ENCODE measurements at places on chromosomes 7 and 10.

DNA sequence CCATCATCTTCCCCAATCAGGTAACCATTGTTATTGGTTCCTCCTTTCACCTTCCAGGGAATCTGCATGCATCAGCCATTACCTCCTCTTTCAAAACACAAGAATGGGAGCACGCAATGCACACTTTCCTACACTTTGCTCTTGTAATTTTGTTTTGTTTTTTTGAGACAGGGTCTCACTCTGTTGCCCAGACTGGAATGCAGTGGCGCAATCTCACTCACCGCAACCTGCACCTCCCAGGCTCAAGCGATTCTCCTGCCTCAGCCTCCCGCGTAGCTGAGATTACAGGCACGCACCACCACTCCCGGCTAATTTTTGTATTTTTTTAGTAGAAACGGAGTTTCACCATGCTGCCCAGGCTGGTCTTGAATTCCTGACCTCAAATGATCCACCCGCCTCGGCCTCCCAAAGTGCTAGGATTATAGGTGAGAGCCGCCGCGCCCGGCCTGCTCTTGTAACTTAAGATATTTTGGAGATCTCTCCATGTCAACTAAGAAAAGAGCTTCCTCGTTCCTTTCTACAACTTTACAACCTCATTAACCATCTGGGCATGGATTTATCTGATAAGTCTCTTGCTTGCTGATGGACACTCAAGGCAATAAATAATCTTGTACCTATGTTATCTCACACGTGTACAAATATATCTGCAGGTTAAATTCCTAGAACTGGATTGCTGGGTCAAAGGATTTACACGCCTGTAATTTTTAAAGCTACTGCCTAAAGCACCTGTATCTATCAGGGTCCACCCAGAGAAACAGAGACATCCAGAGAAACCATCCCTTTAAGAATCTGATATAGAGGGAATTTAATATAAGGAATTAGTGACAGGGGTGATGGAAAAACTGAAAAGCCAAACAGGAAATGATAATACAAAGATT lies 4.2 kb downstream of the CYTH3 start:
- DNase-seq = peak; percentile 61

- no peak for DNase-seq
Observed at GRCh38 chr10:33524966-33525365, 190.5 kb upstream of the NRP1 start.

- DNase-seq = no peak
Observed at GRCh38 chr10:48525113-48525512, 79.8 kb downstream of the ARHGAP22 start.

GRCh38 chr7:91957823-91958222 lies 17.2 kb downstream of the AKAP9 start:
- no peak for DNase-seq

DNA sequence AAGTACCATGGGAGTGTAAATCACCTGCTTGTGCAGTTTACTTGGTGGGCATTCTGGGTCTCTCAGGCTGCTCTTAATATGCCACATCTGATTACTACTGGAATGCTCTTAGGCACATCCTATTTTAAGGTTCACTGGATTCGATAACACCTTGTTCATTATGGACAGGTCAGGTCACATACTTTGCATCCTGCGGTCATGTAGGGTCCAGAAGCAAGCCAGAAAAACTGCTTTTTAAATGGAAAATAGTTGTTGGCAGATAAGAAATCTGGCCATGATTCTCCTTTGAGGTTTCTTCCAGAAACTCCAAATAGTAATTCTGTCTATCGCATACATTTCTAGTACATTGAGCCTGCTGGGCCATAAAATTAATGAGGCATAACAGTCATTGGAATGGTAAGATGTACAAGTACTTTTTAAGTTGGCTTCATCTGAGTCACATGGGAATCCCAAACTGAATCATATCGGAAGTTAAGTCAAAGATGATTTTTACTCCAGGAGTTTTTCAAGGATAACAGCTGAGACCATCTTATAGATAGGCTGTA lies 371.9 kb downstream of the LRRTM3 start:
- DNase-seq = peak; percentile 8

DNA sequence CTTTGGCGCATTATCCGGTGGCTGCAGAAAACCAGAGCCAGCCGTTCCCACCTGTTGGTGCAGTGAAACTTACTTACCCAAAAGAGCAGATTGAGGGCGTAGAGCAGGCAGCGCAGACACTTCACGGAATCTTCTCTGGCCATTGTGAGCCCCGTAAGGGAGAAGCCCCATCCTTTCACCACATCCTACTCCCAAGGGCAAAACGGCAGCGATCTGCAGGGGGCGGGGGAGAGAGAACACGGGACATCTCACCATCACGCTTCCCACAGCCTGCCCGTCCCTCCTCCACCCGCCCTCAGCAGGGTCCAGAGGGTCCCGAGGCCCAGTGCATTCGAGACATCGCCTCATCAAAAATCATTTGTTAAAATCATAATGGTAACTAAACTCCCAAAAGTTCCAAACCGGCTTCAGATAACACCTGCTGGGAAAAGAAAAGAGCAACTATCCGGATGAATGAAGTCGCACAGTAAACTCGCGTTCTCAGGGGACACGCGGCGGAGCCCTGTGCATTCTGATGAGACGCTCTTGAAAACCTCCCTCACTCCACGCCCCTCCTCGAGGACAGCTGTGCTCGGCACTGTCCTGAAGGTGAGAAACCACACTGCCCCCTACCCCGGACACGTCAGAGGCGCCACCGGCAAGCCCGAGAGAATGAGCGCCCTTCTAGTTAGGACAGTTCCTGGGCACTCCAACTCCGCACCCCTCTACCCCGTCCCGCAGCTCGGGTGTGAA lies 1.2 kb downstream of the TSPAN12 start:
- DNase-seq = peak; percentile 80

DNA sequence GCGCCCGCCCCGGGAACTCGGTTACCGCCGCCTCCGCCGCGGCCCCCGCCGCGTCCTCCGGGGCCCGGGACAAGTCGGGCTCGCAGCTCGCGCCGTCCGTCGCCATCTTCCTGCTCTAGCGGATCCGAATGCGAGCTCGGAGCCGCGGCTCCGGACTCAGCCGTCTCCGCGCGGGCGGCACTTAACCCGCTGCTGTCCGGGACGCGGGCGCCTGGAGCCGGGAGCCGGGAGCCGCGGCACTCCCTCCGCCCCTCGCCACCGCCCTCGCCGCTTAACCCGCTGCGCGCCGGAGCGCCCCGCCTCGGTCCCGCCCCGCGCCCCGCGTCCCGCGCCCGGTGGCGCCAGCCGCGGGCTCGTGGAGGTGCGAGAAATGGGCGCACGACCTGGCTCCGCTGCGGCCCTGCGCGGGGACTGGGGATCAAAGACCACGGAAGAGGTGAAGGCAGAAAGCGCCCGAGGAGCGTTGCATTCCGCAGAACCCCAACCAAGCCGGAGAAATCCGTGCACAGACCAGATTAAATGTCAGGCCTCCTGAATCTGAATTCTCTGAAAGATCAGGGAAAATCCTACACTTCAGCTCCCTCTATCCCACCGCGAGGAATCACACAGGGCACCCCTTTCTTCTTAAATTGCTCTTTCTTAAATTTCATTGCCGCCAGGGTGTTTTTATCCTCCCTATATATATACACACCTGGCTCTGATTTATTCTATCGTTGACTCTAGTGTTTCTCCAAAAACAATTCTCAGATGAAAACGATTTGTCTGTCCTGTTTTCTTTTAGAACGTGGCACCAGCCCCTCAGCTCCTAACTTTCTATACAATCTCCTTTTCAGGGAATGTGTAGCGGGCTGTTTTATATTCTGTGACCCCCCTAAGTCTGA lies at the start of gene CTTNBP2:
CTTNBP2 (minus strand) TSS at position 132 of the 881 bp plus-strand sequence; CDS start at position 106, 26 bp downstream.
- peak; percentile 35 for DNase-seq

DNA sequence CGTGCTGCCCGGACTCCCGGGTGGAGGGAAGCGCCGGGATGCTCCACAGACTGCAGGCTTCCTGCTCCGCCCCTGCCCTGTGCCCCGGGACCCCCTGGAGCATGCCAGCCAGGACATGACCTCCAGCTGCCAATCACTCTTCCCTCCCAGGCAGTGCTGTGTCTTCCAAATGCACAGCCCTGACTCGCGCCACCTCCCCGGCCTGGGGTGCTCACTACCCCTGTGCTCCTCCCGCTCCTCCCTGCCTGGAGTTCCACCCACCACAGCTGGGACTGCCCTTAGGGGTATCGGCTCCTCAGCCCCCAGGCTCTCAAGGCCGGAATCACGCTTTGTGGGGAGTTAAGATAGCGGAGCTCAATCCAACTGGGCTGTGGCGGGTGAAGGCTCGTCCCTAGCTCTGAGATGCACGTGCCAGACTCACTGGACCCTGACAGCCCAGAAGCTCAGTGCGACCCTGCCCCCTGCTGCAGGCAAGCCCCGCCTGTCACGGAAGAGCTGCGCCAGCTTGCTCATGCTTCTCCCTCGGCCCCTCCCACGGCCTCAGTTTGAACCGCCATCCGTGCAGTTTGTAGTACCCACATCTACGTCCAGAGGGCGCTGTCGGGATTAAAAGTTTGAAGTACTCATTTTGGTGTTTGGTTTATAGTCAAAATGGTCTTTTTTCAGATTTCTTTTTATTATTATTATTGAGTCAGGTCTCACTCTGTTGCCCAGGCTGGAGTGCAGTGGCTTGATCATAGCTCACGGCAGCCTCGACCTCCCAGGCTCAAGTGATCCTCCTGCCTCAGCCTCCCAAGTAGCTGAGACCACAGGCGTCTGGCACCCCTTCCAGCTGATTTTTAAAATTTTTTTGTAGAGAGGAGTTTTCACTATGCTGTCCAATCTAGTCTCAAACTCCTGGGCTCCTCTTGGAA lies 142.5 kb upstream of the TCERG1L start:
- peak; percentile 69 for DNase-seq

DNA sequence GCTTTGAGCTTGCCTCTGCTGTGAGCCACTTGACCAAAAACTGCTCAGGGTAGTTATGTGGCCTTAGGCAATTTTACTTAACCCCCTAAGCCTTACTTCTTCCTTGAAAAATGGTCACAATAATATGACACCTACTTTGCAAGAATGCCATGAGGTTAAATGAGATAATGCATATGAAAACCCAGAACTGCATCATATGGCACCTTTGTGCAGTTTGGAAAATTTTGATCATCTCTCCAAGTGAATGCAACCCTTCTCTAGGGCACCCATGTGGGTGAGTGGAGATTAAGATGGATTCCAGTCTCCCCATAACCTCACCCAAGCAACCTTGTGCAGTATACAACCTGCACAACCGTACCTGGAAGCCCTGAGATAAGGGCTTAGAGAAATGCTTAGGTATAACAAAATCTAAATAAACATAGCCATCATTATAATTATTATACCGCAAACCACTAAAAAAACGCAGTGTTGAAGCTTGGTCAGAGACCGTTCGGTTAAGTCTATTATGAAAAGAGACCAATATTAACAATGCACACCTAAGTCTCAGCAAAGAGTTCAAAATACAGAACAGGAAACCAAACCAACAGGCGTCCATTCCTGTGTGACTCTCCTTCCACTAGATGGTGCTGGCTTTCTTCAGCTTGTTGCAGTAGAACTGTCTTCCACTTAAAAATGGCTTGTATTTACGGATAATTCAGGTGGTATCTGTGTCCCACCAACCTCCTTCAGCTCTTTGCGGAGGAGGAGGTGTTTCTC lies 21.0 kb upstream of the ASB15 start:
- DNase-seq = peak; percentile 2

GRCh38 chr10:70442332-70442988 lies 979 bp upstream of the NODAL start:
- DNase-seq = no peak

DNA sequence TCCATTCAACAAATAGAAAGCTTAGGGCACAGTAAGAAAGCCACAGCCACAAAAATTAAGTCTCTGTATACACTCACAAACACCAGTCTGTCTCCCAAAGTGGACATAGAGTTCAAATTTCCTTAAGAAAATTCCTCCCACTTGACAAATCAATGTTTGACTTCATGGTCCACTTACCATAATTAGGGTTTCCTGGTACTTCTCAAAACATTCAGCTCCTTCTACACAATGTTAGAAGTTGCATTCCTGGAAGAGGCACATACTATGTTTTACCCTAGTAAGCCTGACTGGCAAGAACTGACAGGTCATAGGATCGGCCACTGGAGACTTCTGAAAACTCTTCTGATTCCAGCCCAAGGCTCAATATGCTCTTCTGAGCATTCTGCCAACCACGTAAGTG lies 70.5 kb downstream of the CPXM2 start:
- no peak for DNase-seq

- no peak for DNase-seq
Observed at GRCh38 chr10:70676511-70676910, 4.2 kb downstream of the ADAMTS14 start.

- DNase-seq = no peak
Observed at GRCh38 chr7:55423891-55424290, 58.8 kb downstream of the LANCL2 start.

DNA sequence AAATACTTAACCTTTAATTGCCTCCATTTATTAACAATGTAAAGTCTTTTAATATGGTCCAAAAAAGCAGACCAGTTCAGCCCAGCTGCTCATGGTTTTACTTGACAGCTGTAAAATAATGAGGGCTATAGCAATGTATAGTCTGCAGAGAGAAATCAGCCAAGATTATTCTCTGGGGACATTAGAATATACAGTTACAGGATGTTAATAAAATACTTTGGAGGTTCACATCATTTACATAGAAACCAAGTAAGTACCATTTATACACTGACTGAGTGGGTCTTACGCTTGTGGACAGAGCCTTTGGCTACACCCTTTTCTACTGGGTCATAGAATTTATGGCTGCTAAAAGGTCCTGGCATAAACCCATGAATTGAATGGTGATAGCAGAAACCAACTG lies 340.7 kb upstream of the CELF2 start:
- DNase-seq = no peak

- peak; percentile 76 for DNase-seq
Observed at GRCh38 chr7:108120933-108121332, 9.2 kb downstream of the LAMB4 start.

DNA sequence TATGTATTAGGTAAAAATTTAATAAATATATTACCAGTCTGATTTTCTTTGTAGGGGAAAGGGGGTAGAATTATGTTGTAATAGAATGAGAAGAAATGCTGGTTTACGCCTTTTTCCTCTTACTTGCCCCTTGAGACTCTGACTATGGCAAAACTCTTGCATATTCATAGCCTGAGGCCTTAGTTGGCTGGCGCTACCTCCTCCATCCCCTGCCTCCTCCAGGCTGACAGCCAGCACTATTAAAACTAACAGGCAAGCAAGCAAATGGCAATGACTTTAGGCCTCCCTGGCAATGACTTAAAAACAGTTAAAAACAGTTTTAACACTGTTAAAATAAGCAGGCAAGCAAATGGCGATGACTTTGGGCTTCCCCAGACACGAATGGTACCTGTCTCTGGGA lies 14.4 kb downstream of the PKD2L1 start:
- DNase-seq = peak; percentile 21

All from trophoblast cell (in vitro differentiated cells and primary cell).